NCI-H69 (cell line): ENCODE measurements at places on chromosomes 12 and 14.
A peak's percentile ranks its signal among the peaks of the same experiment; 100 is the strongest.

- DNase-seq: peak; percentile 22
Measured at GRCh38 chr14:57578801-57579200, 85.1 kb upstream of the CCDC198 start.

GRCh38 chr12:214003-214741, at the start of gene SLC6A12:
Gene SLC6A12 (minus strand): TSS chr12:214157. CDS start chr12:209986, 4,171 bp downstream.
- peak; percentile 18 for DNase-seq

- DNase-seq: no peak
Measured at GRCh38 chr12:102735104-102735503, 181.9 kb downstream of the PAH start.

- DNase-seq: peak; percentile 82
Measured at GRCh38 chr12:48003226-48004052, 837 bp downstream of the COL2A1 start.

- DNase-seq: peak; percentile 44
Measured at GRCh38 chr14:102545461-102546265, 36.1 kb upstream of the ANKRD9 start.
